ENCODE measurements at places on chromosomes 3 and 15.

- DNase-seq: peak; percentile 42
Measured at GRCh38 chr3:184361932-184362667, 590 bp downstream of the POLR2H start.

GRCh38 chr15:60982249-60982910 is 246.7 kb downstream of the RORA start:
- DNase-seq: no peak

DNA sequence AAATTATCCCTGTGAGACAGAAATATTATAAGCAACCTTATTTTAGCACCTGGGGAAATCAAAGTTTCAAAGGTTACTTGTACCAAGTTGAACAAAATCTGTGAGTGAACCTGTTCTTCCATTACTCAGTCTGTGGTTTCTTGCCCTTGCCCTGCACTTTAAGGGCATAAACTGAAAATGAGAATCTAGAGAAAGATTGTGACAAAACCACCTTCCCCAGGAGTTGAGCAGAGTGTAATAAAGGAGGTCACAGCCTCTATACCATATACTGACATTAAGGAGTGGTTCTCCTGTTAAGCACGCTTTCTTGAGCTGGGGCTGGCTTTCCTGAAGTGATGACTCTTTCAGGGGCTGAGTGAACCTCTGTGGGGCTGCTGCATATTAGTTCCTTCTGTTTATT is 143.4 kb downstream of the PDCD6IP start:
- no peak for DNase-seq

DNA sequence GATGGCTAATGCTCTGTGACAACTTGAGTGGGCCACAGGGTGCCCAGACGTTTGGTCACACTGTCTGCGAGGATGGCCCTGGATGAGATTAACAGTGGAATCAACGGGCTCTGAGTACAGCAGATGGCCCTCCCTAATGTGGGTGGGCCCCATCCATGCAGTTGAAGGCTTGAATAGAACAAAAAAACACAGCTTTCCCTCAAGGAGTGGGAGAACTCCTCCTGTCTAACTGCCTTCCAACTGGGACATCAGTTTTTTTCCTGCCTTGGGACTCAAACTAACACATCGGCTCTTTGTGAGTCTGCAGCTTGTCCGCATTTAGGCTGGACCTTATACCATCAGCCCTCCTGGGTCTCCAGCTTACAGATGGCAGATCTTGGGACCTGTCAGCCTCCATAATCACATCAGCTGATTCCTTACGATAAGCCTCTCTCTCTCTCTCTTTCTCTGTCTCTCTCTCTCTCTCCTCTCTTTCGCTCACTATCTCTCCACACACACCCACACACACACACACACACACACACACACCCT is 20.8 kb downstream of the FAM174B start:
- no peak for DNase-seq
